ENCODE measurements at places on chromosomes 4 and X. TPM values are rescaled to one million over a fixed set of nuclear protein-coding genes. Genes with fewer than 3 reads are reported as not detected.

SHROOM2 gene
- total RNA-seq, result 0.49 TPM

MTCP1 gene
- total RNA-seq, result 1.1 TPM

SSX1 gene
- not detected for total RNA-seq

ZRSR2 gene
- 2.4 TPM for total RNA-seq

SLC16A2 gene
- 13.0 TPM for total RNA-seq

KCTD8 gene
- total RNA-seq, result not detected

C4orf36 gene
- total RNA-seq, result not detected

IL3RA gene
- 1.6 TPM for total RNA-seq

GPR78 gene
- not detected for total RNA-seq

Measured in cardiac atrium fibroblast (primary cell).